Epithelial cell of prostate (primary cell): ENCODE measurements at places on chromosomes 6 and 20.

GRCh38 chr6:157659536-157660271 is 163.3 kb upstream of the SNX9 start:
- DNase-seq, result no peak

GRCh38 chr6:161853657-161854056 is 579.8 kb upstream of the AGPAT4 start:
- DNase-seq, result no peak

GRCh38 chr6:41685641-41686380 is 47.5 kb downstream of the MDFI start:
- DNase-seq, result no peak

DNA sequence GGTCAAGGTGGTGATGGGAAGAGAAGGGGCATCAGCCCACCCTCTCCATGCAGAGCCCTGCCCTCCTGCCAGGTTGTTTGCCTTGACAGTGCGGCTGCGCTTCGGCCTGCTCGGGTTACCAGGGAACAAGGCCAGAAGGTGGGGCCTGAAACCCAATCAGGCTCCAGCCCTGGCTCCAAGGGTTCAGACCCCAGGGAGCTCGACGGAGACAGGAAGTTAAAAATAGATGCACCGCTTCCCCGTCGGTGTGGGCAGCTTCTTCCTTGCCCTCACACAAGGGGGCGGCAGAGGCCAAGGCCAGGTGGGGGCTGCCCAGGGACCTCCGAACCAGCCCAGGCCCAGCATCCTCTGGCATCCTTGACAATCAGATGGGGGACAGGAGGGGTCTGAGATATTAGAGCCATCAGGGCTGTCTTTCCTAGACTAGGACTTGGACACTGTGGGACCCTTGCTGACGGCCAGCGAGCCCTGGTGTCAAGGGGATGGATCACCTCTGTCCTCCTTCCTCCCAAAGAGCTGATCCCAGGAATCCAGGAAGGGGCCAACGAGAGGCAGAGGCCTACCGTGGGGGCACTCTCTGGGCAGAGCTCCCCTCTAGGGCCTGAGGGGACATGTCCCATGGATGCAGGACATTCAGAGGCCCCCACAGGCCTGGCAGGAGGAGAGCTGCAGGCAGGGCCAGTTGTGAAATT is 65.2 kb downstream of the RIPOR3 start:
- no peak for DNase-seq

GRCh38 chr20:59015411-59015810 is 3.8 kb upstream of the TUBB1 start:
- no peak for DNase-seq

- no peak for DNase-seq
Observed at GRCh38 chr6:100261486-100261885, 203.2 kb downstream of the SIM1 start.

GRCh38 chr20:36919715-36920333 is 31.7 kb downstream of the SAMHD1 start:
- no peak for DNase-seq

- DNase-seq, result no peak
Observed at GRCh38 chr6:166492092-166492741, 94.3 kb downstream of the RAMACL start.

DNA sequence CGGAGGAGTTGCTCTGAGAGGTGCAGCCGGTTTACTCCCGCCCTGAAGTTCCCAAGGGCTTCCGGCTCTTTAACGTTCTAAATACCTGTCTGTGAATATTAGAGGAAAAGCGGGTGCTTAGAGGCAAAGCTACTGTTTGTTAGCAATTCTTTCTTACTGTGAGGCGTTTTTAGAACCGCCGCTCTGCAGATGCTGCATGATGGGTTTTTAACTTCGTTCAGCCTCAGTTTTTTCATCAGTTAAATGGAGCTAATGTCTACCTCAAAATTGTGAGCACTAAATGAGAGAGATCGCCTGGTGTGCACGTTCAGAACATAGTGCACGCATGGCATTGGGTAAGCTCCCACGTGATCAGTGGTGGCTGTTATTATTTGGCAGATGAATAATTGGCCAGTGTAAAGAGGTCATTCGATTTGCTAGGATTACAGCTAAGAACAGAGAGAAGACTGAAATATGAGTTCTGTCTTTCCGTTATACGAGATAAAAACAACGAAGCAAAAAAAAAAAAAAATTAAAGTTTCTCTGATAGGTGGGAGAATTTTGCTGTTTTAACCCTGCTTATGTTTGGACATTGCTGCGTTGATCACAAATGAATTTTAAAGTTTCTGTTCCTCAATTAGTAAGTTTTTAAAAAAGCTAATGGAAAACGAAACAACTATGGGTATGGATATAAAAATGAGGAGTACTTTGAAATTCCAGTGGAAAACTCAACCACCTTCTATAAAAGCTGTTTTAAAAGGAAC is 660 bp upstream of the TFB1M start:
- peak; percentile 44 for DNase-seq

GRCh38 chr6:12363651-12364381 is 73.7 kb downstream of the EDN1 start:
- no peak for DNase-seq

- peak; percentile 20 for DNase-seq
Observed at GRCh38 chr6:15474196-15474595, 188.6 kb downstream of the DTNBP1 start.

- no peak for DNase-seq
Observed at GRCh38 chr6:11201772-11202512, 30.5 kb downstream of the NEDD9 start.

- no peak for DNase-seq
Observed at GRCh38 chr6:2852921-2853322, 11.3 kb upstream of the SERPINB1 start.

DNA sequence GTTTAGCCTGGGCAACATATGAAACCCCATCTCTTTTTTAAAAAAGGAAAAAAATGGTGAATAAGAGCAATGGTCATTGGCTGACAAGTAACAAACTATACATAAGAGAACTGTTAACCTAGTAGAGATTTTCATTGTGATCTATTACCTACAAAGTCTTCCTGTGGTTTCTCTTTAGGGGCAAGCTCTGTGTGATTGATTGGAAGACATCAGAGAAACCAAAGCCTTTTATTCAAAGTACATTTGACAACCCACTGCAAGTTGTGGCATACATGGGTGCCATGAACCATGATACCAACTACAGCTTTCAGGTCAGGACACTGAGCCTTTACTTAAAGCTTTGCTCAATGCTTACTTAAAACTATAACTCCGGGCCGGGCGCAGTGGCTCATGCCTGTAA is 19.2 kb downstream of the MGME1 start:
- no peak for DNase-seq

- DNase-seq, result no peak
Observed at GRCh38 chr6:143337201-143337949, 113.1 kb downstream of the ADAT2 start.

DNA sequence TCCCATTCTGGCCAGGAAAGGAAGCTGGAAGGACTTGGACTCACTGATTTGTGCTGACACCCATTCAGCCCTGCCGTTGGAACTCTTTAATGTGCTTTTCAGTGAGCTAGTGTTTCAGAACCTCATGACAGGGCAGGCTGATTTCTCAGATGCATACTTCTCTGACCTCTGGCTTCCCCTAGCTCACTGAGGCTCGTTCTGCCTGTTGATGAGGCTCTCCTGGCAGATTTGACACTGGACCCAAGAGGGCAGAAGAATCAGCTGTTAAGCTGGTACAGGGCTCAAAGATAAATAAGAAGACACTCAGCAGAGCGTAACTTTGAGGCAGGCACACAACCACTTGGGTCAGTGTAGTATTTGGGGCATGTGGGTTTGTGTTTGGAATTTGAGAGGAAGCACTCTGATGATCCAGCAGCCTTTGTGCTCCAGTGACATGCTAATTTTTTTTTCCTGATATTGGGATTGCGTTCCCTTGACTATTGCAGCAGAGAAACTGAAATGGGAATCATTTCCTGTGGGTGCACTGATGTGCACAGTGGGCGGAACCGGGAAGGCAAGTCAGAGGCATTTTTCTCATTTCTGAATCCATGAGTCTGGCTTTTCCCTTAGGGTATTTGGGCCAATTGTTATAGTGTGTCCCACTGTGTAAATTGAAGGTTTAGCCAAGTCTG is 80.2 kb downstream of the CARMIL1 start:
- no peak for DNase-seq

DNA sequence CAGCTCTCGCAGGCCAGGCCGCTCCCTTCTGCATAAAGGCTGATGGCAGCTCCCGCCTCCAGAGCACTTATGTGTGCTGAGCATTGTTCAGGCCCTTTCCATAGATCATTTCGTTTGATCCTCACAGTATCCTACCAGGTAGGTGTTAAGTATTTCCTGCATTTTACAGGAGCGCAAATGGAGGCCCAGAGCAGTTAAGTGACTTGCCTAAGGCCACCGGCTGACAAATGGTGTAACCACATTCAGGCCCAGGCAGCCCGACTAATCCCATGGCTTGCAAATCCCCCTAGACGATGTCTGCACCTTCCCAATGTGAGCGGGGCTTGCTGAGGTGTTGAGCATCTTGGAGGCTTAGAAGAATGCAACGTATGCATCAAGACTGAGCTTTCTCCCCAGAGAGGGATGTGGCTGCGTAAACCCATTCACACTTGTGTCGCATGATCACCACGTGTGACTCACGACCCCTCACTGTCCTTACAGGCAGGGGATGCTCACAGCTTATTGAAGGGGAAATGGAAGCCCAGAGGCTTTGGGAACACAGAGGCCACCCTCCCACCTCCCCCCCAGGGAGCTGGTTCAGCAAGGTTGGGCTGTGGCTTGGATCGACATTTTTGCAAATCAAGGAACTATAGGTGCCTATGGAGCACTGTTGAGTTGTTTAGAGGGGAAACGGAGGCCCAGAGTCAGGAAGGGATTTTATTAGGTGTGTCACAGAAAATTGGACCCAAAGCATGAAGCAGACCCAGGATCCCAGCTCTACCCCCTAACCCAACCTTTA is 7.0 kb downstream of the BPIFB2 start:
- DNase-seq, result no peak

DNA sequence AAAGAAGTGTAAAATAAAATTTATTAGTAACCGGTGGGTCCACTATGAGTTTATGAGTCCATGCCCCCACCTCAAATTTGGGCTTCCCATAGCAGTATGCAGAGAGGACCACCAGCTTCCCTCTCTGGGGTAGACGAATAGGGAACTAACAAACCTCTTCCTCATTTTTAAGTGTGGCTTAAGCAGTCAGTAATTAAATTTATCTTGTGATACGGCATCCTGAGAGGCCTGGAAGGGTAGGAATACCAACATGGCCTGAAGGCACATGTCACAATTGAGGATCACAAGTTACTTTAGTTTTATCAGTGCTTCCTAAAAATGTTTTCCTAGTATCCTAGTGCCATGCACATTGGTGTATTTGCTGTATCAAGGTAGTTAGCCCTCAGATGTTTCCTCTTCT is 239.9 kb downstream of the HIVEP2 start:
- DNase-seq, result no peak

- no peak for DNase-seq
Observed at GRCh38 chr6:84769306-84769705, 4.9 kb upstream of the TBX18 start.

DNA sequence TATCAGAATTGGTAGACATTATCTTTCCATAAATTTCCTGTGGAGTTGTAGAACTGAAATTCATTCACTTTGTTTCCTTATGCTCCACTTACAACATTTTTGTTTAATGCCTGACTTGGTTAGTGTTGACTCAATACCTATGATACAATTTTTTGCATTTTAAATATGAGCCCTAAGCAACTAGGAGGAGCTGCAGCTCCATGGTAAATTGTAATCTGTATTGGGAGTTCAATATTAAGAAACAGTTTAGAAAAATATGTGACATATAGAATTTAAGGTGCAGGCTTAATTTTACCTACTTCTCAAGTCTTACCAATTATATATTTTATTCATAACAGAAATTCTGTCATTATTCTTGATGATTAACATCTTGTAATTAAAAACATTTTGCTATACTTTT is 868.3 kb downstream of the EYS start:
- DNase-seq, result no peak

DNA sequence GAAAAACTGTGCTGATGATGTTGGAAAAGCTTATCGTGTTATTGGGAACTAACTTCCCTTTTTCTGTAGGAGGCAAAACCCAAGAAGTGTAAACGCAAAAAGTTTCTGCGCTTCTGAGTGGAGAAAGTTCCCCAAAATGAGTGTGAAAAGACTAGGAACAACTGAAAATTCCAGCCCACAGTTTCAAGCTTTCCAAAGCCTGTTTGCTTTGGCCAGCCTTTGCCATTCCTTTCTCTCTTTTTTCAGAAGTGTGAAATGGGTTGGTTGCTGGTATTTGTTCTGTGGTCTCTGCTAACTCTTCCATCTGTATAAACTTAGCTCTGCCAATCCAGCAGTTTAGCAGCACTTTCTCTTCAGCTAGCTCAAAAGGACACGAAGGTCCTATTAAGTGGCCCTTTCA is 491.3 kb downstream of the MAFB start:
- no peak for DNase-seq

- DNase-seq, result no peak
Observed at GRCh38 chr6:6721606-6722005, 133.1 kb downstream of the LY86 start.

- DNase-seq, result no peak
Observed at GRCh38 chr20:64107736-64108457, 532 bp upstream of the NPBWR2 start.

DNA sequence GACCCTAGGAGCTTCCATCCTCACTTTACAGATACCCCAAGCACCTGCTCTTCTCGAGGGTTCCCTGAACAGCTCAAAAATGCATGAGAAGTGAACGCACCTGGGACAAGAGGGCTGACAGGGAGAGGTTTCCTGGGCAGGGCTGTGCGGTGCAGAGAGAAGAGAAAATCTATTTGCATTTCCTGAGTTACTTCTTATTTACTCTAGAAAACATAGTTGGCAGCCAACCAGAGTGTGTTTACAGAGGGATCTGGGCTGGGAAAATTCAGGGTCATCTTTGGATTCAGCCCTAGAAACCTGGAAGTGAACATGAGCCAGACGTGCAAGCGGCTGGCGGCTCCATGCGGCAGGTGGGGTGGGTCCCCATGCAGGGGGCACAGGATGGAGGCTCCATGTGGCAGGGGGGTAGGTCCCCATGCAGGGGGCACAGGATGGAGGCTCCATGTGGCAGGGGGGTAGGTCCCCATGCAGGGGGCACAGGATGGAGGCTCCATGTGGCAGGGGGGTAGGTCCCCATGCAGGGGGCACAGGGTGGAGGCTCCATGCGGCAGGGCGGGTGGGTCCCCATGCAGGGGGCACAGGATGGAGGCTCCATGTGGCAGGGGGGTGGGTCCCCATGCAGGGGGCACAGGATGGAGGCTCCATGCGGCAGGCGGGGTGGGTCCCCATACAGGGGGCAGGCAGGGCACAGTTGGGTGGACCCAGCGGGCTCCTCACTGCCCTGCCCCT is 342.0 kb downstream of the TAF4 start:
- no peak for DNase-seq

GRCh38 chr6:115767931-115768330 is 292.8 kb downstream of the FRK start:
- no peak for DNase-seq
